AG04450 (cell line): ENCODE measurements at places on chromosomes 3 and 15. TPM values are rescaled to one million over a fixed set of nuclear protein-coding genes. Genes with fewer than 3 reads are reported as not detected.

GRCh38 chr15:73900095-73900712 lies 26.1 kb upstream of the LOXL1 start:
- no peak for DNase-seq

DNA sequence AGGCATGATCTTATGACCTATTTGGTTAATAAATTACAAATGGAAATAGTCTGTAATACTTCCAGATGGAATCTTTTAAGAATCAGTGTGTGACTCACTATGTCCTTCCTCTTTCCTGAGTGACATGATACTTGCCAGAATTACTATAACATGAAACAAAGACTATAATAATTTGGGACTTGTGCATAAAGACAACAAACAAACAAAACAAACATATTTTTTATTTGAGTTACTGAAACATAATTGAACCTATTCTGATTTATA lies 1268.1 kb downstream of the OTOL1 start:
- DNase-seq, result no peak

GRCh38 chr3:56005196-56005805 lies 463.0 kb downstream of the ERC2 start:
- no peak for DNase-seq

DNA sequence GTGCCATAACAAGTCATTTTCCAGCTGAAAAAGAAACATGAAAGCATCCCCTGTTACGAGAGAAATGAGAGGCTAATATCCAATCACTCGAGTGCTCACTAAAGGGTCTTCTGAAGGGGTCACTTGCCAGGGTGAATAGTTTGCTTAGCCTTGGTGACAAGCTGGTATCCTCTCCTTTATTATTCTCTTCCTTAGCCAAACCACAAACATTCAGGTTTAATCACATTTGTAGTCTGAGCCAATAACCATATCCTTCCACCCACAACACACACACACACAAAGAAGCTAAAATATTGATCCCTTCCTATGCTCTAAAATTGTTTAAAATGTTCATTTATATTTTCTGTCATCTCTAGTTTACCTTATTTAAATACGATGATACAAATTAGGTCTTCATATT lies 240.5 kb upstream of the TMCO5A start:
- no peak for DNase-seq

GRCh38 chr3:129553171-129553570 lies 10.2 kb downstream of the H1-8 start:
- DNase-seq, result no peak

- no peak for DNase-seq
Measured at GRCh38 chr15:39193611-39194010, 387.3 kb upstream of the THBS1 start.

Gene LRRC31
- not detected in 2 replicates for polyA plus RNA-seq

Gene FRMD5
- 5.2 and 5.4 TPM in 2 replicates for polyA plus RNA-seq
